Stimulated activated CD4-positive, alpha-beta T cell treated with anti-CD3 and anti-CD28 coated beads, Interleukin-1b, Interleukin-23, amount 100 ng/mL, for 24 hours (primary cell): ENCODE measurements at places on chromosomes 4 and X.

GRCh38 chr4:3112201-3112600 is 37.7 kb downstream of the HTT start:
- DNase-seq: no peak

GRCh38 chrX:26586570-26586969 is 370.6 kb downstream of the MAGEB5 start:
- DNase-seq: no peak

DNA sequence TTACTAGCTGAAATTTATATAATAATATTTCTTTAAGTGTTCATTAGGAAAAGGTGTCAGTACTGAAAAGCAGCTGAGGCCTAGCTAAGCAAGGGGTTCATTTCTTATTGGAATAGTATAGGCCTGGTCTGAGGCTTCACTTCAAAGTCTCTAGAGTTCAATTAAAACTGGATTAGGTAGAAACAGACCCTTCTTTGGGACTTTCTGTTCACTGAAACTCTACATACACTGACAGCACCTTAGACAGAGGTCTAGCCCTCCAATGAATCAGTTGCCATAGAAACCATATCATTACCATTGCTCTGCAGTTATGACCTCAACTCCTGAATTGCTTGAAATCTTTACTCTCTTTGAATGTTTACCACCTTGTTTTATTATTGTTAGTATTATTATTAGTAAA is 86.4 kb upstream of the MAB21L2 start:
- DNase-seq: no peak

DNA sequence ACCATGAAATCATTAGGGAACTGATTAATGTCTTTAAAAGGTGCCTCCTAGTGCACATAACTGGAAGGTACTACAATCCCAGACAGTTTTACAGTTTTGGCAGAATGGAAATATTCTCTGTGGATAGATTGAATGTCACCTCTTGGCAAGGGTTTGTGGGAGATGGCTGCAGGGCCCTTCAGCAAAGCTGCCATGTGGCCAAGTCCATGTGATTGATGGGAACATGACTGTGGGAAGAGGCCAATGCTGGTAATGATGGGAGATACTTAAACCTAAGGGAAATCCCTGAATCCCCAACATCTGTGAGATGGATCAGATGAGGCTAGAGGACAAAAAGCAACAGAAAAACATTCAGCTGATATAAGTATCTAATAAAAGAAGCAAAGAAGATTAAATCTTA is 493.7 kb downstream of the MAGEE1 start:
- DNase-seq: no peak

- no peak for DNase-seq
Observed at GRCh38 chr4:19776021-19776459, 475.7 kb upstream of the SLIT2 start.

DNA sequence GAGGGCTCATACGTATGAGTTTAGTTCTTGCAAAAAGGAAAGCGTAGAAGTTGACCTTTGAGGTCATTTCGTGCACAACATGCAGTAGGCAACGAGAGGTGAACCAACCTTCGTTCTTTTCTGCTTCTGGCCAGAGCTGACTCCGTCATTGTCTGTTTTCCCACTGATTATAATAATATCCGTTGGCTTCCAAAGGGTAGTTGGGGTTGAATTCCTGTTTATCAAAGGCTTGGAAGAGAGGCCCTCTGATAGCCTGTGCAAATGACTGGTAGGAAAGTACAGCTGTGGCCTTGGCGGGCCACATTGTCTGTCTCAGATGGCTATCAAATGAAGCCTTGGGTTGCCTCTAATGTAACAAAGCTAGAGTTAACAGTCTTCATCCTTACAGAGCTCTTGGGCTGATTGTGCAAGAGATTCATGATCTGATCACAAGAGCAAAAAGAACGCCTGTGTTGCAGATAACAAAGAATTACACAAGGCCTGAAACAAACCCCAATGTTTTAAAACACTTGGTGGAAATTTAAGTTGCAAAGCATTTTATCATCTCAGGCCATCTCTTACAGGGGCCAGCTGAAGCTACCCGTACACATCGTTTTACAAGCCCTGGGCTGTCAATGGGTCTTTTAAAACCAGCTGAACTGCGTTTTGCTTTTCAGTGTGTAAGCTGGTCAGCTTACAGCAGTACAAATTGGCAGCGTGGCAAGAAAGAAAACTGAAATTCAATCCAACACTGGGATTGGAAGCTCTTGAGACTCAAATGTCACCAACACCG is 46.1 kb upstream of the FAM9C start:
- no peak for DNase-seq

- DNase-seq: no peak
Observed at GRCh38 chr4:158139086-158139485, 33.7 kb downstream of the GASK1B start.

DNA sequence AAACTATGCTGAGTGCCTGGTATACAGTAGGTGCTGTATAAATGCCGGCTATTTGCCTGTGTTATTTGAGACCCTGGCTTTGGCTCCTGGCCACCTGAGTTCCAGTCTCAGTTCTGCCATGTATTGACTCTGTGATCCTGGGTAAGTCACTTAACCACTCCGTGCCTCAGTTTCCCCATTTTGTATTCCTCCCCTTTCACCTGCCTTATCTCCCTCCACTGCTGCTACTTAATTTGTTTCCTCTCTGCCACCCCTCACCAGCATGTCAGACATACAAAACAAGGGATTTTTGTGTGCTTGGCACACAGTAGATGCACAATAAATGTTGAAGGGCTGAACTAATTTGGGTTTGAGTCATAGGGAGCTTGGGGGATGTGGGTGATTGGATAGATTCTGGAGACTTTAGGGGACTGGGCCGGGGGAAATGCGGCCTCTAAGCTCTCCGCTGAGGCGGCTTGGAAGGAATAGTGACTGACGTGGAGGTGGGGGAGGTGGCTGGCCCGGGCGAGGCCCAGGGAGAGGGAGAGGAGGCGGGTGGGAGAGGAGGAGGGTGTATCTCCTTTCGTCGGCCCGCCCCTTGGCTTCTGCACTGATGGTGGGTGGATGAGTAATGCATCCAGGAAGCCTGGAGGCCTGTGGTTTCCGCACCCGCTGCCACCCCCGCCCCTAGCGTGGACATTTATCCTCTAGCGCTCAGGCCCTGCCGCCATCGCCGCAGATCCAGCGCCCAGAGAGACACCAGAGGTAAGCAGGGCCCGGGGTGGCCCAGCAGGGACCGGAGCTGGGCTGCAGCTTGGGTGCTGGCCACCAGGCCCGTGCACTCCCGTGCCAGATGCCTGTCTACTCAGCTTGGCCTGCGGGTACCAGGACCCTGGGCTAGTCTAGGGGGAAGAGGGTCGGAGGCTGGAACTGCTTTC is at the start of gene TIMP1:
Gene TIMP1 (plus strand): TSS at position 706 of the 917 bp plus-strand sequence. CDS start 980 bp downstream, outside the sequence.
- DNase-seq: peak; percentile 75

GRCh38 chr4:18441203-18441590 is 419.6 kb upstream of the LCORL start:
- DNase-seq: no peak

DNA sequence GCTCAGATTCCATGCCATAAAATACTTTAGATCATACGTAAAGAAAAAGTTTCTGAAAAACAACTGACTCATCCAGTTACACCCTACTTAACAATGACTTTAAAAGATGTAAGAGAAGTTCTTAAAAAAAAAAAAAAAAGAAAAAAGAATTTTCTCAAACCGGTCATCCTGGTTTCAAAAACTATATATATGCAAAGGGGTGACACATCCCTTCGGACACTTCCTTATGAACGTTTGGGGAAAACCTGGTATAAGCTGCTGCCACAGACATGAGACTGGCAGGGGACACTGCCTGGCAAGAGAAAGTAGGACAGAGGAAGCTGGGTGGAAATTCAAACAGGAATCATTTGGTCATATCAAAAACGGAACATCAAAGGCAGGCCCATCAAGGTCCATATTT is 81.2 kb upstream of the PRSS48 start:
- no peak for DNase-seq

- no peak for DNase-seq
Observed at GRCh38 chr4:124334119-124334518, 378.4 kb downstream of the ANKRD50 start.

- DNase-seq: no peak
Observed at GRCh38 chrX:97234471-97235081, 350.9 kb downstream of the RPA4 start.

DNA sequence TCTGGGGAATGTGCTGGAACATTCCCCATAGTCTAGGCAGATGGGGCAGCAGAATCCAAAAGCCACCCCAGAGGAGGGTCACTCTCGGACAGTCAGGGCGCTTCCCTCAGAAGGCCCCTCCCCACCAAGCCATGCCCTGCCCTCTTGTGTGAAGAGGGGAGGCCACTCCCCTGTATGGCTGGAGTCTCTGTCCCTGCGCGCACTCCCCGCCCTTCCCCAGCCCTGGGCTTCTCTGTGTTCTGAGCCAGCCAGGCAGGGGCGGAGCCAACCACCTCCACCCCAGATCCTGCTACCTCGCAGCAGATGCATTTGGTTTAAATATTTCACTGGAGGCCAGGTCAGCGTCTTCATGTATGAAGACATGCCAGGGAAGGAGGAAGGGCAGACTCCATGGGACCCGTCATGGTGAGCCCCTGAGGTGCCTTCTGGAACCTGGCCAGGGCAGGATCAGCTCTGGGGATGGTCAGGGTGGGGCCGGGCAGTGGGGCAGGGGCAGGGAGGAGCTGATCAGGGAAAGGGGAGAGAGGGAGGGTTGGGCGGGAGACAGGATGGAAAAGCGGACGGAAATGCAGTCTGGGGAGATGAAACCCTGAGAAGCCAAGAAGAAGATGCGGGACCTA is 107.3 kb downstream of the ADRA2C start:
- DNase-seq: no peak

DNA sequence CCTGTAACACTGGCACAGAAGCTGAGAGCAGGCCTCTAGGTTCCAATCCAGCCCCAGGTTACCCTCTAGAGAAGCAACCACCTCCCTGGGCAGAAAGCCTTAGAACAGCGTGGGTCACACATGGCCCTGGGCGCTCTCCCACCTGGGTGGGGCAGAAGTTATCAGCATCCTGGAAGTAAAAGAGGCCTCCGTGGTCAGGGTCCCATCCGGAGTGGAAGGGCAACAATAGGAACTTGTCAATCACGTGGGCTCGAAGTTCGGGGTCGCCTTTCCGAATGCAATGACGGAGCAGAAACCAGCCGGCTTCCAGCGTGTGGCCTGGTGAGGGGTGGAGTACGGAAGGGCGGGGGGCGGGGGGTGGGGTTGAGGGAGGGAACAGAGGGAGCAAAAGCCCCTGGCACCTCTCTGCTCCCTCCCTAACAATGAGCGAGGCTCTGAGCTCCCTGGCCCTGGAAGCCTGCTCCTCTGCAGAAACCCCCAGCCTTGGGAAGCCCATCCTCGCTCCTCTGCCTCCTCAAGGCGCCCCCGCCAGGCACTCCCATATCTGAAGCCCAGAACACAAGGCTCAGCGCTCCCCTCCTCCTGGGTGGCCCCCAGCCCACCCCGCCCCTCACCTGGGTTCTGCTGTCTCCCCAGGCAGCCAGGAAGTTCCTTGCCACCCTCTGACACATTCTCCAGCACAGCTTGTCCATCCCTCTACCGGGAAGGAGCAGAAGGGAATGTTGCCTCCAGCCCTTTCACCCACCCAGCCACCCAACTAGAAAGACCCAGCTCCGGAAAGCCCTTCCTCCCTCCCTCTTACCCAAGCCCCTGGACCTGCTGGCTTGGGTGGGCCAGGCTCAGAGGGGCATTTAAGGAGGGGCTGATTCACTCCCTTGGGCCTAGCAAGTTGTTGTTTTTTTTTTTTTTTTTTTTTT is 2.8 kb downstream of the RENBP start:
- no peak for DNase-seq

DNA sequence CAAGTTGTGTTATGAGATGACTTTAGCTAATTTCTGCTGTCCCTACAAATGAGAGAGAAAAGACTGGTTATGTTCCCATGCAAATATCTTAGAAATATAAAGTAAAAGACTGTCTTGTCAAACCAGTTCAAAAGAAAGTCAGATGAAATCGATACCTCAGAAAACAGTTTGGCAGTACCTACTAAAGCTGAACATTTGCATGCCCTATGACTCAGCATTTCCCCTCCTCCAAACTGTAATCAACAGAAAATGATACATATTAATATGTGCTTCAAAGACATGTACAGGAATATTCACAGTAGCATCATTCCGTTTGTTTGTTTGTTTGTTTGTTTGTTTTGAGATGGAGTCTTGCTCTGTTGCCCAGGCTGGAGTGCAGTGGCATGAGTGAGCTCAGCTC is 90.3 kb downstream of the ARX start:
- DNase-seq: no peak

DNA sequence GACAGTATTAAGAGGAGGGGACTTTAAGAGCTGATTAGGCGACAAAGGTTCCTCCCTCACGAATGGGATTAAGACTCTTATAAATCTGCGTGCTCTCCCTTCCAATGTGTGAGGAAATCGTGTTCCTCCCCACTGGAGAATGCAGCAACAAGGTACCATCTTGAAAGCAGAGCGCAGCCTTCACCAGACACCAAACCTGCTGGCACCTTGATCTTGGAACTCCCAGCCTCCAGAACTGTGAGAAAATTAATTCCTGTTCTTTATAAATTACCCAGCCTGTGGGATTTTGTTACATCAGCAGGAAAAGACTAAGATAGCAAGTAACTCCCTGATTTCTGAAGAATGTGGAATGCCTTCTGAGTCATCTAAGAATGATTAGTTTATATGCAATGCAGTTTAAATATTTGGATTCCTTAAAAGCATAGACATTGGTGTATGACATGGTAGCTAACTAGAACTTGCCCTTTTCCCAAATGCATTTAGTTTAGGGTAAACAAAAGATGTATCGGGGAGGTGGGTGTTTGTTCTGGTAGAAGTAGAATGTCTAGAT is 86.1 kb downstream of the USP46 start:
- no peak for DNase-seq

DNA sequence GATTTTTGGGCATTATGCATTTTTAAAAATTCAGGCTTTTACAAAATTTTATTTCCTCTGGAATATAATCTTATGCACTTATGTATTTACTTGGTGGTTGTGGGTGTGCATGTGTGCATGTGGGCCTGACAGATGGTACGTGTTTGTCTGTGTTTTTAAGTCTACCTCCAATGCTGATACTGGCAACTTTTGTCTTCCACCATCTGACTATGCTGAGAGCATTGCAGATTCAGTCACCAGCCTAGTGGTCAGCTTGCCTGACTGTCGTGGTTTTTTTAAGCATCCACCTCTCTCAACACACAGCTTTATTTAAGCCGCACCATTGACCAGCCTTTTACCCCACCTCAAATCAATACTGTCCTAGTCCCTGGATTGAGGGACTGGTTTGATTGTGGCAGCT is 37.1 kb downstream of the FSTL5 start:
- no peak for DNase-seq

DNA sequence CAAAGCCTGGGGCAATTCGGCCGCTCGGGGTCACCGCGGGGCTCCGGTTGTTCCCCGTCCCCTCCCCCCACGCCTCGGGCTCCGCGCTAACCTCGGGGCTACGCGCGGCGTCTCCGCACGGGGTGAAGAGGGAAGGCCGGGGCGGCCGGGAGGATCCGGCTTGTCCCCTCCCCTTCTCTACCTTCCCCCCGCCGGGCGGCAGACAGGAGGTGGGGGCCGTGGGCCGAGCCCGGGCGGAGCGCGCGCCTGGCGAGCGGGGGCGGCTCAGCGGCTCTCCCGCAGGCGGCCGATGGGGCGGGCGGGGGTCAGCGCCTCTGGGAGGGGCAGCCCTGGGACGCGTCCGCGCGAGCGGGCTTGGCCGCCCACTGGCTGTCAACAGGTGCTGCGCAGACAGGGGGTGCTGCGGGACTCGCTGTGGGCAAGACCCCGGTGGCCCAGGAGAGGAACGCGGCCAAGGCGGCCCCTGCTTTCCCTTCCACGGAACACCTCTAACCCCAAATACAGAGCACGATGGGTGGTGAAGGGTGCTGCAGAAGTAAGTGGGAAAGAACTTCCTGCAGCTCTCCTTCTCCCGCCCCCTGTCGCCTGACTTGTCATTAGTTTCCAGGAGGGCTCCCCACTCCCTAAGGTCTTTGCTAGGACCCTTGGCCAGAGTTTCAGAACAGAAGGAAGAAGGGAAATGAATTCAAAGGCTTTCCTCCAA is at the start of gene PDGFC:
Gene PDGFC (minus strand): TSS at position 124 of the 703 bp plus-strand sequence. CDS start 896 bp downstream, outside the sequence.
- DNase-seq: no peak
